DMS79 treated with DMSO at 0.1 percent for 48 hours (cell line): ENCODE measurements at places on chromosomes 5 and 9.

DNA sequence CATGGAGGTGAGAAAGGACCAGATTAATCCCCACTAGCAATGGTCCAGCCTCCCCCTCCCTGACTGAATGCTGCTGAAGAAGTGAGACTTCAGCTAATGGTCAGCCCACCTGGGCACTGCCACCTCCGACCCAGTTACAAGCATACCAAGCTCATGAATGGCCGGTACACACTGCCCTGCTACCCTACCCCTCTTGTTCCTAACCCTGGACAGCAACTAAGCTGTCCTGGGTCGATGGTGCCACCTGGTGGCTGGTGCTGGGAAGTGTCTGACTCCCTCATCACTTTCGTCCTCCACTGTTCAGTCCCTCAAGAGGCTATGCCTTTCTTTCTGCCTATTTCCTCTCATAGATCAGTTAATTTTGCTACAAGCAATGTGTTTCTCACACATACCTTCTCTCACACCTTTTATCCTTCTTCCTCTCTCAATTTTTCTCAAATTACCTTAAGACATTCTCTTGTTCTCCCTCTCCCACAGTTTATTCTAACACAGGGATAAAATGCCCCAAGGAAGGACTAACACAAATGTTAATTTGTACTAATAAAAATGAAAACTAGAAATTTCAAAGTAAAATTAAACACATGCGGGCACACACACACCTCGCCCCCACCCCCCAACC is 42.4 kb downstream of the PAX5 start:
- DNase-seq, result no peak

GRCh38 chr5:83450967-83451248 is 20.6 kb upstream of the VCAN start:
- DNase-seq, result no peak

DNA sequence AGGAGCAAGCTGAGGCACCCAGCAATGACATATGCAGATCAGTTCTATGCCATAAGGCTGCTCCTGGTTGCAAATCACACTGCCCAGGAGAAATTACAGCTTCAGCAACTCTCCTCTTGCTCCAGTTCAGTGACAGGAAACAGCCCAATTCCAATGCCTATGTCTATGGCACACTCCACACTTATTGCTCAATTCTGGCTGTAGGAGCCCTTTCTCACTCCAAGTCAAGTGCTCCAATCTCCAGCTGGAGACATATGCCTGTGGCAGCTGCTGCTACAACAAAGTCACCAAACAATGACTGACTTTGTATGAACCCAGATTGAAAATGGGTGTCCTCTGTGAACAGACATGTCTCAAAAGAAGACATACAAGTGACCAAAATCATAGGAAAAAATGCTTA is 31.8 kb upstream of the PLCXD3 start:
- DNase-seq, result no peak

DNA sequence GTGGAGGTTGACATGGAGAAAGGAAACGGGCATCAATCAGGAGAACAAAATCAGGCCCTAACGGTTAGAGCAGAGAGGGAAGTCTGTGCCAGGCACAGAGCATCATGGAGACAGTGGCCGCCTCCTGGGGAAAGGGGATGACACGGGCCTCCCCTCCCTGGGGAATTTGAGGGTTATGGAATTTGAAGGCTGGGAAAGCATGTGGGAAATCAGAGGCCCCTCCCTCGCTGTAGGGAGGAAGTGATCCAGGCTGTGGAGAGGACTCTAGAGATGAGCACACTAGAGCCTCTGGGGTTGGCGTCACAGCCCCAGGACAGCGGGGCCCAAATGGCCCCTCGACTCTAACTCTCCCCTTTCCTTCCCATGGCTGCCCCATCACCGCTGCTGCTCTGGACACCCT is 36.7 kb downstream of the PROP1 start:
- no peak for DNase-seq

GRCh38 chr5:142296914-142297417 is 27.9 kb downstream of the SPRY4 start:
- DNase-seq, result no peak

GRCh38 chr9:133768859-133769510 is 30.8 kb upstream of the SARDH start:
- peak; percentile 8 for DNase-seq

DNA sequence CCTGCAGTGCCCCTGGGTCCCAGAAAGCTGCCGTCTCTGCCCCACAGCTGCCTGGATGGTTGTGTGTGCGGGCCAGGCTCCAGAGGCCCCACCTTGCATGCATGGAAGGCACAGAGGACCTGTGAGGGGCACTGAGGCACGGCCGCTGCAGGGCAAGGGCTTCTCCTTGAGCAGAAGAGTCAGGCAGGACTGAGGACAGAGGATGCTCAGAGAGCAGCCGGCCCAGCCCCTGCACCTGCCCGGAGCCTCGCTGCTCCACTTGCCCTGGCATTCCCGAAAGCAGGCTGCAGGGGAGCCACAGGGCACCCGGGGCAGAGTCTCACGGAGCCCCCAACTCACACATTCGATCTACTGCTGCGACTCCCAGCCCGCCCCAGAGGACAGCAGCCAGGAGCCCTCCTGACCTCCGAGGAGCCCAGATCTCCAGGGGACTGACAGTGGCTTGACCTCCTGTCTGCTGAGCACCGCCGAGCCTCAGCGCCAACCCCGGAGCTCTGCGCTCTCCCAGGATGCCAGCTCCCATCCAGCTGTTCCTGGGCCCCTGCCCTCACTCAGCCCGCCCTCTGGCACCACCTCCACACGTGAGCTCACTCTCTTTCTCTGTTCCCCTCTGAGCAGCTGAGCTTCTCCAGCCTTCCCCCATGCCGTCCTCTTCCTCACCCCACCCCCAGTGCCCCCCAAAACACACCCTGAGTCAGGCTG is 95.0 kb downstream of the KCNT1 start:
- peak; percentile 56 for DNase-seq

DNA sequence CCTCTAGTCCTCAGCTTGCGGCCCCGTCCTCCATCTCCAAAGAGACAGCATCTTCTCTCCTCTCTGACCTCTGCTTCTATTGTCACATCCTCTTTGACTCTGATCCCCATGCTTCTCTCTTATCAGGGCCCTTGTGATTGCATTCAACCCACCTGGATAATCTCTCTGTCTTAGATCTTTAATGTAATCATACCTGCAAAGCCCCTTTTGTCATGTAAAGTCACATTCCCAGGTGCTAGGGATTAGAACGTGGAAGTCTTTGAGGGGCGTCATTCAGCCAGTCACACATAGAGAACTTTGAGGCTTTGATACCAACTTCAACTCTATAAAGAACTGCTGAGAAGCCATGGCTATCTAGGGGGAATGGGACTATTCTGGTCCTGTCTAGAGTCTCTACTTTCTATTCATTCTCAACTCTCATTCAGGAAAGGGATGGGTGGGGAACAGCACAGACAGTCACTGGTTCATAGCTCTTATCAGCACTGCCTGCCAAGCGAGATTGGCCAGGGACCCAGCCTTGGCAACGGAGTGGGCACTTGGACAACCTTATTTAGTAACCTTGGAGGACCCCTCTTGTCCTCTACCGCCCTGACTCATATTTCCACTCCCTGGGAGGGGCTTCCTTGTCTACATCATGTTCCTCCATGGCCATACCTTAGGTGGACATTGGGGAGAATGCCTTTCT is 29.0 kb downstream of the TAS2R1 start:
- no peak for DNase-seq

GRCh38 chr9:135023088-135023785 is 64.2 kb upstream of the OLFM1 start:
- no peak for DNase-seq

- no peak for DNase-seq
These were observed 48.6 kb downstream of the ANXA2R start for GRCh38 chr5:42991404-42992087.

DNA sequence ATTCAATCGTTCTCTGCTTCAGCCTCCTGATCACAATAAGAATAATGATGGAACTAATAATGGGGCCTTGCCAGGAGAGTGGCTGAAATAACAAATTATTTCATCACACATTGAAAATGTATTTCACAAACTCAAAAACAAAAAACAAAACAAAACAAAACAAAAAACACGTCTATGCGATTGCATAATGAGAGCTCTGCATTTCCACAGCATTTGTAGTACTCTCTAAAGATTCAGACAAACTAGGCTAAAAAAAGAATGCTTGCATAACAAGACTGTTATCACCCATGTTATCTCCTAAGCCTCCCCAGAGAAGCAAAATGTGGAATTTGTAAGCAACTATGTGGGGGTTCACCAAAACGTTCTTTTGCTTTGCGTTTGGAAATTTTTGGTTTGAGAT is 48.1 kb downstream of the PRELID2 start:
- no peak for DNase-seq

DNA sequence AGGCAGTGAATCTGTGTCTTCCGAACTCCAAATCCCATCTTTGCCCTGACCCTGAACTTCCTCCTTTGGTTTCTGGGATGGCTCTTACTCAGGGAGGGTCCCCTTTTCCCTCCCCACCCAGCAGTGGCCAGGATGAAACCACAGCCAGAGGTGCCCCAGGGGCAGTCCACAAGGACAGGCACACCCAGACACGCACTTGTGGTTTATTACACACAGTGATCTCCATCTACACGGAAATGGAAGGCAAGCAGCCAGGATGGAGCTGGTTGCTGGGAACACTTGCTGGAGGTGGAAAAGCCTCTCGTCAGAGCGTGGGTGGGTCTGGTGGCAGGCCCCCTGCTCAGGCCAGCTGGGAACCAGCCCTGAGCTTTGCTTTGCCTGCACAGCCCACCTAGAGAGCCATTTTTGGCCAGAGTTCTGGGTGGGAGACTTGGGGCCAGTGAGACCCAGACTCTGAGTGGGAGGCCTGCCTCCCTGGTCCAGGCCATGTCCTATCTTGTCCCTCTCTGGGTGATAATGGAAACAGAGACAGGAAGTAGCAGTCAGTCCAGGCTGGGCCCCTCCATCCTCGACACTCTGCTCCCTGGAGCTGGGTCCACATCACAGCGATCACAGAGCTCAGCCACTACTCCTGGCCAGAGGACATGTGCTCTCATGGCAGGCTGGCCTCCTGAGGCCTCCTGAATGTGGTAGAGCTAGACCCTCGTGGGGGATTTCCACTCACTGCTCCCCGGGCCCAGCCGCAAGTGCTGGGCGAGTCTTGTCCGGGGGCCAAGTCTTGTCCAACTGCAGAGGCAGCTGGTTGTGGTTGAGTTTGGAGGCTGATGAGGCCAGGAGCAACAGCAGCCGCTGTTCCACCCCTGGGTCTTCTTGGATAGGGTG is 5.1 kb upstream of the PHYKPL start:
- DNase-seq, result no peak

DNA sequence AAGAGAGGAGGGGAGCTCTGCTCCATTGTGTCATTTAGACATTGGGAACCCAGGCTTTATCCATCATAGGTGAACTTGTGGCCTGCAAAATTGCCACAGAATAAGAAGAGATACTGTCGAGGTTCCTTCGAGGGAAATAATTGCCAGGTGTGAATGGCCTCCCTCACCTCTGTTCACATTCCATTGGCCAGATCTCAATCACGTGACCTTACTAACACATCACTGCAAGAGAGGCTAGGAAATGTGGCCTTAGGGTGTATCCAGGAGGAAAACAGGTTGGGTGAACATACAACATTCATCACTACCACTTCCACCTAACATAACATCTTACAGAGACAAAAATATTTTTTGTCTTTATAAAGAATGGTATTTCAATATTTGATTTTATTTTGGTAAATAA is 182.1 kb downstream of the FBXL7 start:
- no peak for DNase-seq

DNA sequence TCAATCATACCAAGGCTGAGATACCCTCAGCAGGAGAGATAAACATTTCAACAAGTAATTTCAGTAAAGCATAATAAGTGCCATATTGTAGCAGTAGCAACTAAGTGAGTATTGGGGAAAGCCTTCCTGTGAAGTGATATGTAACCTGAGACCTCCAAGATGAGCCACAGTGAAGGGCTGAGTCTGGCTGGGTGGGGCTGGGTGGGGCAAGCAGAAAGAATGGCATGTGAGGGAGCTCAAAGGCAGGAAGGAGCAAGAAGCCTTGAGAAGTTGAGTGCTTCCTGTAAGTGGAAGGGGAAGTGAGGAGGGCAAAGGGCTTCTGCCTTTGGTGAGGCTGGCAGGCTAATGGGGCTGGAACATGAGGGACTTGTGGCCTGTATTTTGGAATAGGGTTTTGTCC is 19.7 kb upstream of the ASTN2 start:
- DNase-seq, result peak; percentile 92

- DNase-seq, result no peak
These were observed 53.7 kb upstream of the IFNK start for GRCh38 chr9:27470291-27470856.

DNA sequence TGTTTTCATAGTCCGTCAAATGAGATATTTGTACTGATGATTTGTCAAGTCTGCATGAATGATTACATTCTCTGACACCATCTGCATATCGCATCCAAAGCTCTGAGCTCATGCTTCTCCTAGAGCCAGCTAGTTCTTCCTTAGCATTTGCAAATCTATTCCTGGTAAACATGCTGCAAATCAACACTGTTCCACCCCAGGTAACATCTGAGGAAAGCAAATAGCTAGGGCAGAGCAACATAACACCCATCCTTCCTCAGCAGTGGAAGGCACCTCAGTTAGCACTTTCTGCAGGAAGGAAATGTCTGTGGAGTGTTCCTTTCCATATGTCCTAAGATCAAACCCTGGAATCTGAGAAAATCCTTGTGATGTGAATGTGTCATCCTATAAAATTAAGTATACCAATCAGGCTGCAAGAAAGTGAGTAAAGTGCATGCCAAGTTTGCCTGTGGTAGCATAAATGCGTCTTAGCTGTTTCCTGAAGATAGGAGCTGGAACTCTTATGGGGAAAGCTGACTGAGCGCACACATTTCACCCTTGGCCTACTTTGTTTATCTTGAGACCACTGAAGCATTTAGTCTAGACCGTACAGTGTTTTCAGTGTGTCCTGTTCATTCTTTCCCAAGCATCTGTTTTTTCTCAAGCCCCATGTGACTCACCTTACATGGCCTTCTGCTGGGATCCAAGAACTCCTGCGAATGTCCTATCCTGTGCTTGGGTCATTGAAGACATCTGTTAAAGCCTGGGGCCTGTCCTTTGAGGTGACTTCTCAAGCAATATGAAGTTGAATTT is 50.9 kb upstream of the STARD4 start:
- DNase-seq, result peak; percentile 4

- no peak for DNase-seq
These were observed 631.7 kb upstream of the CDH6 start for GRCh38 chr5:30561771-30562170.

DNA sequence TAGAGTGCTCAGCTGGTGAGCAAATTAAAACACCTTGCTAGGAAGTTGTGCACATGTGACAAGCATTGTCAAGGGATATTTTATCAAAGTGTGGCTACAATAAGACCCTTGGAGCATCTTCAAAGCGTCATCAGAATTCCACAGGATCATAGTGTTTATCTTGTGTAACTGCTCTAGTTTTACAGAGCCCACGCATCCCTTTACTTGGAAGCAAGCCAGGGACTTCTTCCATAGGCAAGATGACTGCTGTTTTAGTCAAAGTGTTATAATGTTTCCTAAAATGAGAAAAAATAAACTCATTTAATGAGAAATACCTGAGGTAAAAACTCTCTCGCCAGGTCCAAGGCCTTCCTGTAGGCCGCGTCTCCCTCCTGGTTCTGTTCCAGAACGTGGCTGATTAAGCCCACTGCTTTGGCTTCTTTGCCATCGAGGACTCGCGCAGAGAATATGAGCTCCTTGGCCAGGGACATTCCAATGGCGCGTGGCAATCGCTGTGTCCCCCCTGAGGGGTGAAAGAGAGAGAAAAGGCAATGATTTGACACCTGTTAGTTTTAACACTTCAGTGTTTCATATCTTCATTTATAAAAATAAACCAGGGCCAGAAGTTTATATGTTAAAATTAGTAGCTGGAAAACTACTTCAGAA is 141.1 kb downstream of the AUH start:
- DNase-seq, result no peak
